Activated CD8-positive, alpha-beta memory T cell treated with anti-CD3 and anti-CD28 coated beads for 1 hour (primary cell): ENCODE measurements at places on chromosomes 4 and X.

- DNase-seq: no peak
Observed at GRCh38 chr4:98482847-98483806, 175.3 kb downstream of the TSPAN5 start.

DNA sequence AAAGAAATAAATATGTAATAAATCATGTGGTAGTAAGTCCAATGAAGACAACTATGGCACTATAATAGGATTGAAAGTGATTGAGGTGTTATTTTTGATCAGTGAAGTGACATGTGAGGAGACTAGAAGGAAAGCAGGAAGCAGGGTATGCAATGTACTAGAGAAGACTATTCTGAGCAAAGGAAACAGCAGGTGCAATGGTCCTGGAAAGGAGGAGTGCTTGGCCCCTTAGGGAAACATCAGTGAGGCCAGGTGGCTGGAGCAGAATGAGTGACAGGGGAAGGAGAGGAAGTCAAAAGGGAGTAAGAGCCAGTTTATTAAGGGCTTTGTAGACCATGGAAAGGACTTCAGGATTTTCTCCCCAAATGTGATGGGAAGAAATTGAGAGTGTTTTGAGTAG, 207.6 kb upstream of the HCCS start:
- no peak for DNase-seq

- no peak for DNase-seq
Observed at GRCh38 chr4:122960611-122961000, 38.2 kb upstream of the NUDT6 start.

DNA sequence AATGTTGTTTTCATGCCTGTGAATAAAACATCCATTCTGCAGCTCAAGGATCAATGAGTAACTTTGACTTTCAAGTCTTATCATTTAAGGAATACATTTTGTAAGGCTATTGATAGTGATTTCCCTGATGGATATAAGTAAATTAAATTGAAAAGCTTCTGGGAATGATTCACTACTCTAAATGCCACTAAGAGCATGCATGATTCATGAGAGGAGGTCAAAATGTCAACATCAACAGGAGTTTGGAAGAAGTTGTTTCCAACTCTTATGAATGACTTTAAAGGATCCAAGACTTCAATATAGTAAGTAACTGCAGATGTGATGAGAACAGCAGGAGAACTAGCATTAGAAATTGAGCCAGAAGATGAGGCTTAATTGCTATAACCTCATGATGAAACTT, 1487.3 kb downstream of the PCDH7 start:
- DNase-seq: no peak
